ENCODE measurements at places on chromosomes 7 and 10.
A peak's percentile ranks its signal among the peaks of the same experiment; 100 is the strongest.

DNA sequence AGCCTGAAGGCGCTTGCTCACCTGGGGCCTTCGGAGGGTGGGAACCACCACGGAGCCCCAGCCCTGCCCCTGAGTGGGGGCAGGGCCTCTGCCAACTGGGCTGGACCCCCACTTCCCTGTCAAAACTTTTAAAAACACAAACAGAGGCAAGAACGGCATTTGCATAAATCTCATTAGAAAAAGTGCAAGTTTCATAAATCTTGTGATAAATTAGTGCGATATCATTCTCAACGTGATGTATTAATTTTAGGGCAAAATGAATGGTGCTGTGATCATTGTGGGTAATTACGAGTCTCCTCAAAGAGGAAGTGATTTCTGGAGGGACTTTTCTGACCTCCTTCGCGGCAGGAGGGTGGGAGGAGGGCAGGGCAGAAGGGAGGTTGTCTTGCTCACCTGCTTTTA, 98.3 kb downstream of the CDH23 start:
- DNase-seq: no peak

GRCh38 chr7:134514663-134515062, 12.7 kb upstream of the AKR1B10 start:
- DNase-seq: peak; percentile 52

GRCh38 chr7:66720561-66720960, 20.0 kb upstream of the RABGEF1 start:
- DNase-seq: no peak

DNA sequence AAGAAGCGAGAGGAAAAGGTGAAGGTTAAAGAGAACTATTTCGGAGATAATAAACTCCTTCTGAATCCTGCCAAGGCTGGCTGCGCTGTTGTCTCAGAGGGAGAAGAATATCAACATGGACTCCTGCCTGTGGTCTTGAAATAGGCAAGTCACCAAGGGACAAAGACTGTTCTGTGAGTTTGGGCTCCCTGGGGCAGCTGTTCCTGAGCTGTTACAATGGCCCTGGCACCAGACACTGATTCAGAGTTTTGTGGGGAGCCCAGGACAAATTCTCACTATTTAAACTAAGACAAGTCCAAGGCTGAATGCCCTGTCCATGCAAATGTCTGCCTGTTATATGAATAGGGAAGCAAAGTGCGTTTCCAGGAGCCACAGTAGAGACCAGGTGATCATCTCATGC, 81.4 kb downstream of the PRPF18 start:
- DNase-seq: no peak

DNA sequence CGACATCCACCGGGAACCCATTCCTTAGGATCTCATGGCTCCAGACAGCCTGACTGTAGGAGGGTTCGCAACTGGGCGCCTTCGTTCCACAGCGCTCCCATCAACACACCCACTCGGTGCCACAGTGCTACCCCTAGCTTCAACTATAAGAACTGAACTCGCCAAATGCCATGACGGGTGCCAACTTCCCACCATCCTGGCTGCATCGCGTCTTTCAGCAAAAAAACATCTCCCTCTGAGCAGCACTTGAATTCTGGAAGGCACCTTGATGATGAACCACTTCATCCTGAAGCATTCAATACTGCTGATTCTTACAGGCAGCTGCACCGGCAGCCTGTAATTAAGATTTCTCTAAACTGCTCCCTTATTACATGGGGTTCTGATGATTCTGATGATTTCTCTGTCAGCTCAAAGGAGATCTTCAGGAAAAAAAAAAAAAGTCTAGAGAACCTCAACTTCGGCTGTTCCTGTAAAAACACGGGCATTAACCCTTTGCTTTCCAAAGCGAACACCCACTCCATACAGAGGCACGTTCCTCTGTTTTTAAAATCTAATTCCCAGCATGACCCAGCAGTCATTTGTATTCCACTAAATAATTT, 1.3 kb downstream of the CYTH3 start:
- no peak for DNase-seq

GRCh38 chr10:51980752-51981151, 281.4 kb upstream of the CSTF2T start:
- DNase-seq: no peak

- DNase-seq: no peak
Observed at GRCh38 chr7:28192786-28193585, 12.4 kb upstream of the JAZF1 start.

DNA sequence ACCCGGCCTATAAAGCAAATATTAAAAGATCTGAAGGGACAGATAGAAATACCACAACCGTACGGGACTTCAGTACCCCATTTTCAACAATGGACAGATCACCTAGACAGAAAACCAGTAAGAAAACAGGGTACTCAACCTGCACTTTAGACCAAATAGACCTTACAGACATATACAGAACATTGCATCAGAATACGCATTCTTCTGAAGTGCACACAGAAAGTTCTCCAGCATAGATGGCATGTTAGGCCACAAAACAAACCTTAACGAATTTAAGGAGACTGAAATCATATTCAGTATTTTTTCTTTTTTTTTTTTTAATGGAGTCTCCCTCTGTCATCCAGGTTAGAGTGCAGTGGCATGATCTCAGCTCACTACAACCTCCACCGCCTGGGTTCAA, 151.5 kb downstream of the TNS3 start:
- DNase-seq: no peak

DNA sequence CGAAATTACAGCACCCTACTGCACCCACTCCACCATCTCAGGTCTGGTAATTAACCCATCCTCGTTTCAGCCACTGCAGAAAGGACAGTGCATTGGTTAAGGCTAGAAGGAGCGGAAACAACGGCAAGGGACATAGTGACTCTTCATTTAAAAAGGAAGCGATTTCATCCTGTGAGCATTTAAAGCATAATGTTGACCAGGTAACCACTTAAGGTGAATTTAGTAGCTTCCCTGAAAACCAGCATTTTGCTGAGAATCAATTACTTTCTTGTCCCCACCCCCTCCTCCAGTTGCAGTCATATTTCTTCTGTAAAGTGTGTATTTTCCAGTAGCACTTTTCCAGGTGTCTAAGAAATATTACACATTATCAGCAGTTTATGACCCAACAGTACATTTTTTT, 821 bp upstream of the JAZF1 start:
- DNase-seq: no peak

DNA sequence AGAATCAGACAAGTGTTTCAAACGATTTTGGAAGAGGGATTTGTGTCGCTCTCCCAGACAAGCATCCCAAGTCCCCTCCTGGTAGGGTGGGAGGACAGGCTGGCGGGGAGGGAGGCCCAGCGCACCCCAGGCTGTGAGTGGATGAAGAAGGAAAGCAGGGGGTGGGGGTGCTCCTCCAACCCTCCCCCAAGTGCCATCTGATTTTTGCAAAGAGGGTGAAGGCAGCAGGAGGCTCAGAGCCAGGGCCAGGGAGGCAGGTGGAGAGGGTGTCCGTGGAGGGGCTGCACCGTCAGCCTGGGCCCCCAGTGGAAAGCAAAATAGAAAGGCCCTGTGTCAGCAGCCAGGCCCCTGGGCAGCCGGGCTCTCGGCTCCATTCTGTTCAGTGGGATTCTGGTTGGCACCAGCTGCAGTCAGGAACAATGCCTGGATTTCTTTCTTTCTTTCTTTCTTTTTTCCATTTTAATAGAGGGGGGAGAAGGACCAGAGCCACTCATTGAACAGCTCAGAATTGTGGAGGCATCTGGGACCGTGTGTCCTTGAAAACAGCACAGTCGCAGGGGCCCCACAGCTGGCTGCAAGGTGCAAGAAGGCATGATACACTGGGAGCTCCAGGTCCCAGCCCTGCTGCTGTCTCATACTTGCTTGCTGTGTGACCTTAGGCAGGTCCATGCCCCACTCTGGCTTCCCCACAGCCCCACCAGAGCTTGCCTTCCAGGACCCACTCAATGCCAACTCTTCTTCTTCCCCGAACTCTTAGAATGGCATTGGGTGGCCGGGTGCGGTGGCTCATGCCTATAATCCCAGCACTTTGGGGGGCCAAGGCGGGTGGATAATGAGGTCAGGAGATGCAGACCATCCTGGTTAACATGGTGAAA, 7.1 kb upstream of the ZMIZ1 start:
- no peak for DNase-seq

GRCh38 chr7:2666588-2667250, 21.3 kb upstream of the AMZ1 start:
- no peak for DNase-seq

GRCh38 chr10:44316187-44316921, 68.5 kb downstream of the CXCL12 start:
- DNase-seq: no peak

GRCh38 chr10:113104047-113104446, 154.0 kb downstream of the TCF7L2 start:
- DNase-seq: peak; percentile 79
